ENCODE measurements at places on chromosomes 5 and 9. TPM values are rescaled to one million over a fixed set of nuclear protein-coding genes. Genes with fewer than 3 reads are reported as not detected.

BTNL8 gene
- not detected for total RNA-seq

FBP2 gene
- not detected for total RNA-seq

PDCD1LG2 gene
- not detected for total RNA-seq

FREM1 gene
- total RNA-seq: not detected

CD180 gene
- total RNA-seq: not detected

PARP8 gene
- total RNA-seq: 2.7 TPM

NRG2 gene
- 6.8 TPM for total RNA-seq

DPYSL3 gene
- 226 TPM for total RNA-seq

CATSPER3 gene
- 1.1 TPM for total RNA-seq

PCDHGB2 gene
- 0.34 TPM for total RNA-seq

PCDHGC5 gene
- not detected for total RNA-seq

TMEM232 gene
- not detected for total RNA-seq

TMC1 gene
- total RNA-seq: not detected
